Stimulated activated CD4-positive, alpha-beta T cell treated with anti-CD3 and anti-CD28 coated beads, Interleukin-1b, Interleukin-23, amount 100 ng/mL, for 48 hours (primary cell): ENCODE measurements at places on chromosomes 1 and 21.

GRCh38 chr1:13663969-13664368, 36.0 kb upstream of the PRDM2 start:
- no peak for DNase-seq

DNA sequence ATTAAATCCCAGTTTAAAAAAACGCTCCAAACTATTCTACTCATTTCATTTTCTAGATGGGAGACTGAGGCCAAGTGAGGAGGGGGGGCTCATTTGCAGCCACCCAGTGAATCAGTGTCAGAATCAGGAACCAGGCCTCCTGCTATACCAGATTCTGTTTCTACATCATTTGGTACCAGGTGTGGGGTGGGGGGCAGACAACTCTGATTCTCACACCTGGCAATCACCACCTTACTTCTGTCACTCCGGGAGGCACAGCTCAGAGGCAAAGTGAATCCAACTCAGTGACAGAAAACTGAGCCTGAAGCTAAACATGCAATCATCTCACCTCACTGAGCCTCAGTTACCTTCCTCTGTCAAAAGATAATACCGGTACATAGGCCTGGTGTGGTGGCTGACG, 23.5 kb upstream of the ID3 start:
- no peak for DNase-seq

DNA sequence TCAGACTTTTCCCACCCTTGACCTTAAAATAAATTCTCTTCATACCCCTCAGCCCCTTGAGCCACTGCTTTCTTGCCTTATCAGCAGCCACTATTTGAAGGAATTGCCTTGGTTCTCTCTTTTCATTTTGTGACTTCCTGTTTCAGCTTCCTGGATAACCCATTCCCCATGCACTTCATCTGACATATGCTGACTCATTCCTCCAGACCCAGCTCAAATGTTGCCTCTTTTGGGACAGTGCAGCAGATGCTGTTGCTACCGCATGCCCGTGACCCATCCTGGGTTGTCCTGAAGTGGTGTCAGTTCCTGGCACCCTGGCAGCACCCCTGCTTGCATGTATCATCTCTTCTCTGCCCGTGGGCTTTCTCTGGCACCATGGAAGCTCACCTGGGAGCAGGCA, 496.1 kb downstream of the PTPRU start:
- DNase-seq: no peak

- no peak for DNase-seq
These were observed 106.6 kb downstream of the LRRIQ3 start for GRCh38 chr1:74091371-74091770.

DNA sequence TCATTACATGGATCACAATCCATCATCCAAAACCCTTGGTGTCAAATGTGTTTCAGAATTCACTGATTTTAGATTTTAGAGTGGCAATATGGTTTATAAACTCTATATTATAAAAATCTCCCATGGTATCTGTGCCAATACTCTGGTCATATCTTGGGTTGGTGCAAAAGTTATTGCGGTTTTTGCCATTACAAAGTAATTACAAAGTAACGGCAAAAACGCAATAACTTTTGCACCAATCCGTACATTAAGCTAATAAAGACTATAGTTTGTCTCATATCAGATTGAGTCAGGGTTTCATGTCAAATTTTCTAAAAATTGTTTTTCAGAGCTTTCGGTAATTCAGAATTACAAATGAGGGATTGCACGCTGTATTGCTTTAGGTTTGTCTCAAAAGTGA, 23.4 kb upstream of the NTMT2 start:
- no peak for DNase-seq

- DNase-seq: no peak
These were observed 12.5 kb upstream of the HNRNPR start for GRCh38 chr1:23356471-23357137.

- no peak for DNase-seq
These were observed 468.8 kb upstream of the RUNX1 start for GRCh38 chr21:35517865-35518264.

DNA sequence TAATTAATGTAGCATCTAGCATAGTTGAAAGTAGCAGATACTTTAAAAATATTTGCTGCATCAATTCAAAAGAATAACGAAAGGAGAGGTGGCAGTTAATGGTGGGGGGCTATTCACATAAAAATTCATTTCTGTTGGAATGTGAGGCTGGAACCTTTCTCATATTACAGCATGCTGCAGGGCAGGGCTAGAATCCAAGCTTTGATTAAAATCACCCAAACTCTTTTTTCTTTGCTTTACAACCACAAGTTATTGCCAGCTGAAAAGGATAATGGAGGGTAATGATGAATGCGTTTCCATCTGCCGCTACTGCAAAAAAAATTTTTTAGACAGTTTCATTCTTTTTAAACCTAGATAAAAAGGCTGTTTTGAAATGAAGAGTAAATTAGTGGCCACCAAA, 9.8 kb downstream of the DISP1 start:
- no peak for DNase-seq

GRCh38 chr1:36008546-36009197, 75.2 kb upstream of the TEKT2 start:
- peak; percentile 6 for DNase-seq

GRCh38 chr1:21337454-21337927, 47.2 kb upstream of the ECE1 start:
- no peak for DNase-seq

- no peak for DNase-seq
These were observed 15.6 kb downstream of the RUNX3 start for GRCh38 chr1:24914226-24915069.

GRCh38 chr1:238832106-238832505, 554.3 kb upstream of the CHRM3 start:
- no peak for DNase-seq

DNA sequence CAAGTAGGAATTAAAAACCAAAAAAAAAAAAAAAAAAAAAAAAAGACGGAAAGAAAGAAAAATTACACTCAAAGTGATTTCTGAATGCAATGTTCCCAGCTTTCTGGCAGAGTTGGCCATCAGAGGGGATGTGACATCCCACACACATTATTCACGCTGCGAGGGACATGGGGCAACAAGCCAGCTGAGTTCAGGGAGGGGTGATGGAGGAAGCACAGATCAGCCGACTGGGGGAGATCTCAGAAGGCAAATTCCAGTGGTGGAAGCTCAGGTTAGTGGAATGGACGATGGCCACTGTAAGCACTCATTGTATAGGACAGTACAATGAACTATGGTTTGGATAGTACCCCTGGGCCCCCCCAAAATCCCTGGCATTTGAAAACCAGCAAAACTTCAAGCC, 311.9 kb downstream of the PCP4 start:
- no peak for DNase-seq

DNA sequence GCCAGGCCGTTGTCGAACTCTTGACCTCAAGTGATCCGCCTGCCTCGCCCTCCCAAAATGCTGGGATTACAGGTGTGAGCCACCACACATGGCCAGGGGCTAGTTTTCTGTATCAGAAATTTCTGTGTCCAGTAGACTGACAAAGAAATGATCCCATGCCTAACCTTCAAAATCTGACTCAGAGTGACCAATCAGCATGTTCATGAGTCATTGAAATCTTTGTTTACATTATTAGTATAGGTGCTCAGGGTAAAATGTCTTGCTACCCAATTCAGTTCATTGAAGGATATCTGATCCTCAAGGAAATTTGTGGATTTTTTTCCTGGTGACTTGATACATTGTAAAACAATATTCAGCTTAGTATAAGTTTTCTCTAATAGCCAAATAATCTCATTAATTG, 11.0 kb upstream of the LDLRAD2 start:
- DNase-seq: no peak

GRCh38 chr1:47780469-47780995, 216.7 kb downstream of the TRABD2B start:
- DNase-seq: no peak

DNA sequence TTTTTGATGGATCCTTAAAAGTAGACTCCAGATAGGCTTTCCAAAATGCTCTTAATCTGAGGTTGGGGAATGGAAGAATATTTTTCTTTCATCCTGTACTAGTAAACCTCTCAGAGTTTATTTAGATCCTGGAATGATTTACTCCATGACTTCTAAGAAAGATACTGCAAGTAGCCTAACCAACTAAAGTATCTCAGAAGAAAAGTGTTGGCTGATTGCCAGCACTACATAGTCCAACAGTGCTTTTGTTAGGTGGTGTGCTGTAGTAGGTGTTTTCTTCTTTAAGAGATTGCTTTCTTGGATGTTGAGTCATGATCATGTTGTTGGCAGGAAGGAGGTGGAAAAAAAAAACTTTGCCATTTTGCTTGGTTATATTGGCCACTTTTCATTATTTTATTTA, 119.8 kb downstream of the OSBPL9 start:
- no peak for DNase-seq
